Cardiac septum (tissue), 1 donor: ENCODE measurements at places on chromosomes 4 and X. TPM values are rescaled to one million over a fixed set of nuclear protein-coding genes. Genes with fewer than 3 reads are reported as not detected.

Gene FGF13
- 1.2 TPM for total RNA-seq

Gene PPP2R2C
- total RNA-seq: 5.5 TPM

Gene PAGE4
- not detected for total RNA-seq

Gene CENPVL3
- not detected for total RNA-seq

Gene MSMO1
- 19.8 TPM for total RNA-seq

Gene CACNA1F
- 0.08 TPM for total RNA-seq

Gene CXXC4
- total RNA-seq: 2.5 TPM

Gene MID2
- 5.6 TPM for total RNA-seq

Gene POU4F2
- total RNA-seq: not detected

Gene BBS12
- 3.1 TPM for total RNA-seq

Gene LIN54
- 7.4 TPM for total RNA-seq

Gene ARSJ
- total RNA-seq: 12.8 TPM

Gene ZNF185
- 1.4 TPM for total RNA-seq

Gene TSPAN5
- total RNA-seq: 8.6 TPM

Gene ATG4A
- total RNA-seq: 19.2 TPM

Gene TSPAN7
- total RNA-seq: 13.0 TPM

Gene ABCG2
- total RNA-seq: 4.4 TPM

Gene DAPP1
- 0.43 TPM for total RNA-seq

Gene POLR2B
- total RNA-seq: 78.3 TPM

Gene SLC49A3
- total RNA-seq: 12.1 TPM

Gene UGT8
- 0.32 TPM for total RNA-seq

Gene GJB1
- total RNA-seq: not detected

Gene MAOA
- total RNA-seq: 68.9 TPM

Gene XAGE2
- total RNA-seq: not detected

Gene RELL1
- total RNA-seq: 40.6 TPM

Gene CTAG1B
- not detected for total RNA-seq

Gene TKTL2
- not detected for total RNA-seq

Gene FAM114A1
- 26.1 TPM for total RNA-seq

Gene TCP11X2
- not detected for total RNA-seq
